Activated CD4-positive, alpha-beta T cell treated with anti-CD3 and anti-CD28 coated beads, Interleukin-2, amount 50 U/mL, for 1 hour (primary cell): ENCODE measurements at places on chromosomes 3 and 15.

DNA sequence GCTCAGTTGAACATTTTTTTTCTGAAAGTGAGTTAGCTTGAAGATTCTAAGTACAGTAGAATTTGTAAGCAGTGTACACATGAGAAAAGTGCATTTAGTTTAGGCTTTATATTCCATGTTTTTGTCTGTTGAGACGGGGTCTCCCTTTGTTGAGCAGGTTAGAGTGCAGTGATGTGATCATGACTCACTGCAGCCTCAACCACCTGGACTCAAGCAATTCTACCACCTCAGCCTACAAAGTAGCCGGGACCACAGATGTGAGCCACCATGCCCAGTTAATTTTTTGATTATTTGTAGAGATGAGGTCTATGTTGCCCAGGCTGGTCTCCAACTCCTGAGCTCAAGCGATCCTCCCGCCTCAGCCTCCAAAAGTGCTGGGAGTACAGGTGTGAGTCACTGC lies 5.3 kb upstream of the CSNK1G1 start:
- no peak for DNase-seq

- no peak for DNase-seq
These were observed 62.8 kb downstream of the SCN11A start for GRCh38 chr3:38988955-38989354.

GRCh38 chr15:78050826-78051225 lies 26.7 kb downstream of the TBC1D2B start:
- DNase-seq, result no peak

- no peak for DNase-seq
These were observed 50.0 kb upstream of the TSC22D2 start for GRCh38 chr3:150357923-150358607.

DNA sequence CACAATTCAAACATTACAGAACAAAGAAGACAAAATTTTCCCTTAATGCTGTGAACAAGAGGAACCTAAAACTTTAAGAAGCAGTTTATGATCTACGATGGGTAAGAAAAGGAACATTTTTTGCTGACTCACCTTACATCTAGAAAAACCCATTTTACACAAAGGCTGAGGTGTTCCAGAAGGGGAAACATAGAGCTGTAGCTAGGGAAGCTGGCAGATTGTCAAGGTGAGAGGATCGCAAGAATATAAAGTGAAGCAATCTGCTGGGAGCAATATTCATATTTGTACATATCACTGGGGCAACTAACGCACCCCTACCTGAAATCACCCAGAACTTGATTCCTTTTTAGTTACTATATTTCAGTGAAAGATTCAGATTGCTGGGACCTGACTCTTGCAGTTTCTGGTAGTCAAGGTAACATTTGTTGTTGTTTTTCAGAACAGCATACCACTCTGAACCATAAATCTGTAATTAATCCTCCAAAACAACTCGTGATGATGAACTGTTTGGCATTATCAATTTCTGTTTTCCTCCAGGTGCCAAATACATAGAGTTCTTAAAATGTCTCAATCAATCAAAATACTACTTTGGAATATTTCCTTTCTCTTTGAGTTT lies 184.1 kb upstream of the LRRC3B start:
- DNase-seq, result no peak

DNA sequence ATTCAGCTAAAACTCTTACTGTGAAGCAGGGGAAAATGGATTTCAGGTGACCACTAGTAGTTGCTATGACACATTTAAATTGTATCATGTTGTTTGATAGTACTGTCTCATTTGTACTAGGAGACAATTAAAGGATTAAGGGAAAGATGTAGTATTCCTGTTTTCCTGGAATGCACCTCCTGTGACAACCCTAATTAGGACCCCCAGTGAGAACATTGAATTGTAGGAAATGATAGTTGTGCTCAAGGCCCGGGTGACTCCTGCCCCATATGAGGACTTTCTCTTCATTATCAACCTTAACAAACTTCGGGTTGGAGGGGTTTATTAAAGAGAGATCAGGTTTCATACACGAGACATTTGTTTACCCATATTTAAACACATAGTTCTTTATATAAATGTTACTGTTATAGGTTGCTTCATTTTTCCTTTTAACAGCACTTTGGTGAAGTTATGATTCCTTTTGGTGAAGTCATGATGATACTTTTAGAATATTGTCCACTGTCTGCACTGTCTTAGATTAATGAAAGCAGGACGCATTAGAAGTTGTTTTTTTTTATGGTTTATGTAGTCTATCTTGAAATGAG lies 392.6 kb upstream of the NAALADL2 start:
- DNase-seq, result no peak

GRCh38 chr3:115651599-115651998 lies 28.3 kb downstream of the GAP43 start:
- no peak for DNase-seq

DNA sequence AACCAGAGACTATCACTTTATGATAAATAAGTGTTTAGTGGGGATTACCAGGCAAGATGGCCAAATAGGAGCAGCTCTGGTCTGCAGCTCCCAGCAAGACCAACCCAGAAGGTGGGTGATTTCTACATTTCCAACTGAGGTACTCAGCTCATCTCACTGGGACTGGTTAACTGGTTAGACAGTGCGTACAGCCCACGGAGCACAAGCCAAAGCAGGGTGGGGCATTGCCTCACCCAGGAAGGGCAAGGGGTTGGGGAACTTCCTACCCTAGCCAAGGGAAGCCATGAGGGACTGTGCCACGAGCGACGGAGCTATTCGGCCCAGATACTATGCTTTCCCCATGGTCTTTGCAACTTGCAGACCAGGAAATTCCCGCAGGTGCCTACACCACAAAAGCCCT lies 171.0 kb downstream of the CTNNB1 start:
- DNase-seq, result no peak

DNA sequence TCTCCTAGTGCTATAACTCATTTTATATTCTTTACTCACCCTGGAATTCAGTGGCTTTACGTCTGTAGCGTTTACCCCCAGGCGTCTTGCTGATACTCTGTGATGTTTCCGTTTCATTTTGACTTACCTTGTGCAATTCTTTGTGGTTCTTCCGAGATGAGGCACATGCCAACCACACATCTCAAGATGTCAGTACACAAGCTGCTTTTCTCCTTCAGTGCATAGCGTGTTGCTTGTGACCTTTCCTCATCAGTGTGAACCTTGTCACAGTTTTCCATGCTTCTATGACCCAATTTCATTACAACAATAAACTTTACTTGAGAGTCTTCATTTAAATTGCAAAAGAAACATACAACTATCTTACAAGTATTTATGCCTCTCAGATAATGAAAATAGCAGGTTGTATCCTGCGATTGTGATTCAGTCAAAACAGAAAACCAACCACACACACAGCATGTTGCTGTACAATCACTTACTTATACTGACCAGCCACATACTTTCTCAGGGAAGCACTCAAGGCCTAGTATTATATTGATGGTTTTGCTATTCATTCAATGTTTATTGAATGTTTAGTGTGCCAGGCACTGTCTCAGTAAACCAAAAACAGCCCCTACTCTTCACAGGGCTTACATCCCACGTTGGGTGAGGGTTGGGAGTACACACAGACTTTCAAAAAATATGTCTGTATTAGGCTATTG lies 4.6 kb upstream of the TBL1XR1 start:
- peak; percentile 35 for DNase-seq

GRCh38 chr3:85370341-85370740 lies 411.6 kb downstream of the CADM2 start:
- DNase-seq, result no peak

GRCh38 chr3:183766745-183767606 lies 58.4 kb downstream of the MAP6D1 start:
- DNase-seq, result peak; percentile 71

- no peak for DNase-seq
These were observed 6.9 kb upstream of the TNFSF10 start for GRCh38 chr3:172530101-172530561.

DNA sequence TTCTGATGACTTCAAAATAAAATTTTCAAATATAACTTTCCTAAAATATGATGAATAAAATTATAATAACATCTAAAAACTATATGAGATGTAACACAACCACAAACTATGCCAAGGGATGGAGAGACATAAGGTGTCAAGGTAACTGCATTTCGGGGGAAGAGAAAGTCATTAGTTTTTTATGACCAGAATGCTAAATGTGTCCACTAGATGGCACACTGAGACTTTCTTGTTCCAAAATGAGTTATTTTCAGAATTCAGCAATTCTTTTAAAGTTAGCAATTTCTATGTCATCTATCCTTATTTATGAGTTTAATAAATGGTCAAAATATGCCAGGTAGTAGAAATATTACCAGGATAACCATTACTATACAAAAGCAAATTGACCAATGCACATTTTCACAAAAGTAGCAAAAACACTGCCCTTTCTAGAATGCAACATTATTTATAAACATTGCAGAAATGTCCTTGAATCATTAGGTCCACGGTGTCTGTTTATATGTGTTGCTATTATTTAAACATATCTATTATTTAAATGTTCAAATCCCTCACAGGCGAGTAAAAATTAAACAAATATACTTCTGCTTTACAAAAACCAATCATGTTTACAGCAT lies 374.2 kb downstream of the PLCL2 start:
- DNase-seq, result no peak

GRCh38 chr3:171458071-171458863 lies 1.9 kb downstream of the TNIK start:
- DNase-seq, result peak; percentile 53

GRCh38 chr15:74060251-74060650 lies 22.1 kb downstream of the GOLGA6A start:
- DNase-seq, result no peak

DNA sequence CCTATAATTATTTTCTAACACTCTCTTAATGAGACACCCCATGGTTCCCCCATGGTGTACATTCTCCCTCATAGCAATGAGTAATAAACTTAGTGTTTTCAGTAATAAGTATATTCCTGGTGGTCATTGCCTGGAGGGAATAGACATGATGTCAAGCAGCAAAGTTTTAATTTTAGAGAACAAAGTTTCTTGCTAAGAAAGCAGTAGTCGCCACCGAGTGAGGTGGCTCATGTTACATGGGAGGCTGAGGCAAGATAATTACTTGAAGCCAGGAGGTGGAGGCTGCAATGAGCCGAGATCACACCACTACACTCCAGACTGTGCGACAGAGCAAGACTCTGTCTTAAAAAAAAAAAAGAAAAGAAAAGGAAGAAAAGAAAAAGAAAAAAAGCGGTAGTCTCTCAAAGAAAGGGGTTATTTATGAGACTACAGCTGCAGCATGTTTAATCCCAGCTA lies 2.4 kb upstream of the ELP6 start:
- no peak for DNase-seq

DNA sequence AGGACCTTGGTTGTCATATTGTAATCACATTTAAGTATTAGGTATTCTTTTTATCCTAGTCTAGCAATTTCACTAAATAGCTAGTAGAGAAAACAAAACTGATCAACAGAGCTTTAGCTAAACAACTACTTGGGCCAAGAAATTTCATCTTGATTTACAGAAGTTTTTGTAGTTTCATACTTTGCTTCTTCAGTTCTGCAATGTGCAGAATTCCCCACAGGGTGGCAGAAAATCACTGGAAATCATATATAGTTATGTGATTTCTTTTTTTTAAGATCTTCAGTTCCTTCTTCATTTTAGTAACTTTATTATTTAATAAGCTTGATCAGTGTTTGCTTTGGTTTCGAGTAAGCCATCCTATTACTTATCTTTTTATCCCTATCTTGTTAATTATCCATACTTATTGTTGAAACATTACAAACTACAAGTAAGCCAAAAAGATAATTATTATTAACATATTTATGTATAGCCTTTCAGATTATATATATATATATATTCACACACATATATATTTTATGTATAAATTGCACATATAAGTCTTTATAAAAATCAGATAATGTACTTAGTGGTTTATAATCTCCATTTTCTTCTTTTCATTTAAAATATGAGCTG lies 2.2 kb upstream of the BNIP2 start:
- peak; percentile 44 for DNase-seq

- DNase-seq, result no peak
These were observed 276.4 kb downstream of the TBC1D5 start for GRCh38 chr3:17466028-17466427.

DNA sequence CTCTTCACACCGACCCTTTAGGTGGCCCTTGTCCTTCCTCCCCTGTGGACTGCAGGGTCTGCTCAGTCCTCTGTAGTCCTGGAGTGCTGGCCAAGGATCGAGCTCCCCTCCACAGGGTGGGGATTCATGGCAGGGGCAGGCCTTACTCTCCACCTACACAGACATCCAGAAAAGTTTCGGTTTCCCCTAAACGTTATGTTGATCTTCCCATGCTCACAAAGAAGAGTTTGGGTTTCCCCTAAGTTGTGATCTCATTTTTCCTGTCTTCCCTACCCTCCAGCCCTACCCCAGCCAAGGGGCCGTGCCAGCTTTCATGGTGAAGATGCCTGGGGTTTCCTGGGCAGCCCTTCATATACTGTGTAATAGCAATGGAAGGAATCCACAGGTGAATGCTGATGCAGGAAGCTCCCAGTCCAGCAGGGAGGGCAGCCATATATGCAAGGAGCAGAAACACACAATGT lies 10.3 kb downstream of the STOML1 start:
- no peak for DNase-seq

DNA sequence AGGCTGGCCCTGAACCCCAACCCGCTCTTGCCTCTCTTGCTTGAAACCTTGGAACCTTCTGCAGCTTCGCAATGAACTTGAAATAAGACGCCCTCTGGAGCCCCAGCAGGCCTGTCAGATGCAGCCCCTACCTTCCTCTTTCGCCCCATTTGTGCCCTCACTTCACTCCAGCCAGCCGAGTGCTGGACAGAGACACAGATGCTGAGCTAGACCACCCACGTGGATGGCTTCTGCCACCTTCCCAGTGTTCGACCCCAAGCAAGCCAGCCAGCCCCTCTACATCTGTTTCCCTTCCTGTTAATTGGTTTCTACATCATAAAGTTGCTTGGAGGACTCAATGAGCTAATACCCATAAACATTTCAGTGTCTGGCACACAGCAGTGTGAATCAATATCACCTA lies 23.8 kb upstream of the SNRPA1 start:
- no peak for DNase-seq

GRCh38 chr3:28989646-28990089 lies 291.2 kb upstream of the RBMS3 start:
- no peak for DNase-seq

DNA sequence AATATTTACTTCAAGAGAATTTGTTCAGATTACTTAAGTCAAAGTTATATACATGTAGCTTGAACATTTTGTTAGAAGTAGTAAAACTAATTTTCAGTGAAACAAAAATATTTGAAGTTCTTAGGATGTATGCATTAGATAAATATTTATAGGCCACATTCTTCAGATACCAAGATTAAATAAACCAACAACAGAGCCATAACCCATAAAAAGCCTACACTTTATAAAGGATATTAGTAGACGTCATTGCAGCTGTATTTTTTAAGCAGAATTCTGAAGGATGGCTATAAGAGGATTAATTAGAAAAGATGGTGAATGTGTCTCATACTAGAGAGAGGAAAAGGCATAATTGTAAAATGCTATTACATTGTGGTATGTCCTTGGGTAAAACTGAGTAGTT lies 449.7 kb upstream of the ALCAM start:
- DNase-seq, result no peak

- no peak for DNase-seq
These were observed 50.7 kb downstream of the XYLB start for GRCh38 chr3:38397320-38397719.

- DNase-seq, result peak; percentile 24
These were observed 70.6 kb upstream of the STT3B start for GRCh38 chr3:31462050-31462569.

GRCh38 chr15:76150513-76150912 lies 90.7 kb downstream of the TMEM266 start:
- DNase-seq, result no peak

GRCh38 chr3:16790432-16791400 lies 94.0 kb upstream of the PLCL2 start:
- no peak for DNase-seq
